ENCODE measurements at places on chromosomes 2 and 18. TPM values are rescaled to one million over a fixed set of nuclear protein-coding genes. Genes with fewer than 3 reads are reported as not detected.

- DNase-seq, result no peak
Measured at GRCh38 chr2:208253600-208254117, 1.2 kb downstream of the IDH1 start.

DNA sequence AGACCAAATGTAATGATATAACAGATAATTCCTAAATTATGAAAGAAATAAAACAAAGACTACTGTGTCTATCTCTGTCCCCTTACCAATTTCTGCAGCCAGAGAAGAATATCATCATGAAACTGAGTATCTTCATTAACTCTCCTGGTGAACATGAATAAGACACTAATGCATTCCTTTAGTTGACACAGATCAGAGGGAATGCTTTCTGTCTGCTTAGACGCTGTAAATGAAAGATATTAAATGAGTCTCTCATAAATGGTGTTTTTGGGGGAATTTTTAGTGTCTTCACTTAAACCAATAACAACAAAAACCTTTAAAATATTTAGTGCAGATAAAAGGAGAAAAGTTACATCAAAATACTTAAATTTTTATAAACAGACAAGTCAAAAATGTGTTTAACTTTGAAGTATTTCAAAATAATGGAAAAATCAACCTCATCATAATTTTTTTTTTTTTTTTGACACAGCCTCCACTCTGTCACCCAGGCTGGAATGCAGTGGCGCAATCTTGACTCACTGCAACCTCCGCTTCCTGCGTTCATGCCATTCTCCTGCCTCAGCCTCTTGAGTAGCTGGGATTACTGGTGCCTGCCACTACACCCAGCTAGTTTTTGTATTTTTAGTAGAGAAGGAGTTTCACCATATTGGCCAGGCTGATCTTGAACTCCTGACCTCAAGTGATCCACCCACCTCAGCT is 16.0 kb downstream of the EPG5 start:
- peak; percentile 87 for DNase-seq

DNA sequence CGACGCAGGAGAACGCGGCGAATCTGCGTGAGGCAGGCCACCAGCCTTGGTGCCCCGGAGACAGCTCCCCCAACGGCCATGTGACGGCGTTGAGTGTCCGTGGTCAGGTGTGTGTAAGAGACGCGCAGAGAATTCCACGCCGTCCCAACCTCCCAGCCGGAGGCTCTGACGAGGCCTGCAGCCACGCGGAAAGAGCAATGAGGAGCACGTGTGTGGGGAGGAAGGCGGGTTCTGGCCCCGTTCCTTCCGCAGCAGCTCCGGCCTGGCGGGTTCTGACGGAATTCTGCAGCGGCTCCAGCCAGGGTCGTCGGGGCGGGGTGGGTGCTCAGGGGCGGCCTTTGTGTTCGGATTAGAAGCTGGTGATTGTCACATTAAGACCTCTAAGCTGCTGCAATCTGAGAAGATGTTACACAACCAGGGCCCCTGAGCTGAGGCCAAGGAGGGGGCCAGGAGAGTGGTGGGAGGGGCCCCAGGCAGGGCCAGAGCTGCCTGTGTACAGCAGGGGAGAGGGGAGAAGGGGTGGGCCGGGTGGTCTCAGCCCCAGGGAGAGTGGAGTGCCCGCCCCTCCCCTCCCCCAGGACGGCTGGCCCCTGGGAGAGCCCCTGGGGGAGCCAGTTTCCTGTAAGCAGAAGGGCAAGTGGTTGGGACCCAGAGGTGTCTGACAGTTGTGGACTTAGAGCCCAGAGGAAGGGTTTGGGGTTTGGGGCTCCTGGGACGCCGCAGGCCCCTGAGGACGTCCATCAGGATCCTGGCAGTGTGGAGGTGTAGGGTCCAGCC is 5.1 kb upstream of the GAL3ST2 start:
- no peak for DNase-seq

- DNase-seq, result peak; percentile 98
Measured at GRCh38 chr2:241965931-241966412, 96.4 kb downstream of the RTP5 start.

GRCh38 chr2:3486047-3487027 is 33.0 kb downstream of the ADI1 start:
- no peak for DNase-seq

The DYSF gene
- 140 TPM for total RNA-seq

The LONRF2 gene
- 0.62 TPM for total RNA-seq
